LHCN-M2 (cell line): ENCODE measurements at places on chromosomes 6 and 20.

- DNase-seq = peak; percentile 70
Observed at GRCh38 chr6:39892490-39893129, 41.7 kb downstream of the MOCS1 start.

- DNase-seq = peak; percentile 85
Observed at GRCh38 chr20:14951707-14952418, 614.5 kb upstream of the FLRT3 start.

GRCh38 chr6:91874971-91875370, 1288.1 kb upstream of the MAP3K7 start:
- DNase-seq = no peak

DNA sequence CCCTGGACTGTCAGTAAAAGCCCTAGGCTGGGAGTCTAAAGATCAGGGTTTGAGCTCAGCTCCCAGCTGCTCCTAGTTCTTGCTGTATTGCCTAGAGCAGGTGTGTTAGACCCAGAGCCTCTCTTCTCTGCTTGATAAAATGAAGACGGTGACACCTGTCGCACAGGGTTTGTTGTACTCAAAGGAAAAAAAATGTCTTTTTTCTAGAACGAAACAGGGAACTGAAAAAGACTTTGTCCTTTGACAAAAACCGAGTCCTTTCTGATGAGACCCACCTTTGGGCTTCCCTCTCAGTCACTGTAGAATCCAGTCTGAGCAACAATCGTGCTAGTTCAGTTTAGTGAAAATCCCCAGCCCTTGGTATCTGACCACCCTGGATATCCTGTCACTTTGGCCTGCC, 102.1 kb upstream of the LAMP5 start:
- DNase-seq = no peak

GRCh38 chr6:142478117-142478516, 176.3 kb downstream of the ADGRG6 start:
- DNase-seq = peak; percentile 60

GRCh38 chr20:60381643-60382400, 423.6 kb downstream of the CDH26 start:
- DNase-seq = peak; percentile 1

- no peak for DNase-seq
Observed at GRCh38 chr20:16167423-16168130, 405.7 kb downstream of the KIF16B start.

GRCh38 chr6:128319157-128319556, 201.2 kb downstream of the PTPRK start:
- no peak for DNase-seq

GRCh38 chr6:105991561-105992314, 94.4 kb upstream of the PRDM1 start:
- DNase-seq = no peak
